Effector memory CD8-positive, alpha-beta T cell (primary cell): ENCODE measurements at places on chromosomes 3 and 15.
A peak's percentile ranks its signal among the peaks of the same experiment; 100 is the strongest.

DNA sequence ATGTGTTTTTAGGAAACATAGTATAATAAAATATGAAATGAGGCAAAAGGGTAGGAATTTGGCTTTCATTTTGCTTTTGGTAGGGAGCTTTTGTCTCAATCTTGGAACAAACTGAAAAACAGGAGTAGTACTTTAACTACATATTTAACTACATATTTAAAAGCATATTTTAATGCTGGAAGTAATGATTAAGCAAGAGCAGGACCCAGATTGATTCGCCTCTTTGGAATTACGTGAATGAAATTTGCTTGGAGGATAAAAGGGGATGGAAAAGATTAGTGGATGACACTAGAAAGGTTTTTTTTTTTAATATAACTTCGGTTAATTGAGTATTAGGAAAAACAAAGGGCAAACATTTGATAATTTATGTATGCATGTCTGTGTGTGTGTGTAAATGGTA, 11.2 kb upstream of the TMEM212 start:
- no peak for DNase-seq

GRCh38 chr3:14780927-14781507, 37.7 kb upstream of the FGD5 start:
- no peak for DNase-seq

- DNase-seq: no peak
These were observed 12.3 kb downstream of the ALPK3 start for GRCh38 chr15:84829428-84829827.

DNA sequence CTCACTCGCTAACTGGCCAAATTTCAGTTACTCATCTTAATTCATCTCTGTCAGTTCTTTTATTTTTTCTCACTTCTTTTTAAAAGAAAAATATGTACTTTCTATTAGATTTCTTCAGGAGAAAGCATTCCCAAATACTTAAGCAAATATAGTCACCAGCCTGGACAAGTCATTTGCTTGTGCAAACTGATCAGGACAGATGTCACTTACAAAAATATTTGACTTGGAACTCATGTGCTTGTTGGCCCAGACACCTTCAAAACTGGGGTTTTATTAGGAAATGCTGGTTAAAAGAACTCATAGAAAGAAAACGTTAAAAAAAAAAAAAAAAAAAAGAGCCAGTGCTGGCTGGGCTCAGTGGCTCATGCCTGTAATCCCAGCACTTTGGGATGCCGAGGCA, 31.3 kb upstream of the FOXP1 start:
- no peak for DNase-seq

- no peak for DNase-seq
These were observed 180.1 kb upstream of the PRICKLE2 start for GRCh38 chr3:64405211-64405835.

- peak; percentile 39 for DNase-seq
These were observed 22.6 kb upstream of the CACNA2D2 start for GRCh38 chr3:50525987-50526386.

GRCh38 chr3:64267721-64268604, 42.7 kb upstream of the PRICKLE2 start:
- DNase-seq: no peak

GRCh38 chr3:58322793-58323192, 9.9 kb upstream of the PXK start:
- DNase-seq: no peak
